Right cardiac atrium (tissue), 5 donors: ENCODE measurements at places on chromosomes 5 and 9. TPM values are rescaled to one million over a fixed set of nuclear protein-coding genes. Genes with fewer than 3 reads are reported as not detected.

Gene SPATA31D4
- total RNA-seq, result not detected

DNA sequence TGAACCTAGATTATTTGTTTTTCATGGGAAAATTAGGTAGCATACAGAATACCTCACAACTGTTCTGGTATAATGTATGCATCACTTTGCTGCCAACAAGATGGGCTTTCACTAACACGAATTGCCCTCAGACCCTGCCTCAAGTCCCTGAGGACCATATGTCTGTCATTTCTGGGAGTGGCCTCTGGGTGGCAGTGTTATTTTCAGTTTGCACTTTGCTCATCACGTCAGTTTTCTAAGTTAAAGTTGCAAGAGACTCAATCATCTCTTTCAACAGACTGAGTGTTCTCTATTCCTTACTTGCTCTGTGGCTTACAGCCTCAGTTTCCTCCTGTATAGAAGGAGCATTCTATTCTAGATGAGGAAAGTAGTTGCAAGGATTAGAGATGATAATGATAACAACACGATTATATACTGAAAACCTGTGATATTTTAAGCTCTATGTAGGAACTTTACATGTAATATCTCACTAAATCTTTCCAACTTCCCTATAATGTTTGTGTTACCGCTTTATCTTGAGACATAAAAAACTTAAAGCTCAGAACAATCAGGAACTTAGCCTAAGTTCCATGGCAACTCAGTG is 55.7 kb downstream of the TSSK1B start:
- DNase-seq, result peak; percentile 67

Gene SLC38A9
- total RNA-seq, result 7.9 TPM

DNA sequence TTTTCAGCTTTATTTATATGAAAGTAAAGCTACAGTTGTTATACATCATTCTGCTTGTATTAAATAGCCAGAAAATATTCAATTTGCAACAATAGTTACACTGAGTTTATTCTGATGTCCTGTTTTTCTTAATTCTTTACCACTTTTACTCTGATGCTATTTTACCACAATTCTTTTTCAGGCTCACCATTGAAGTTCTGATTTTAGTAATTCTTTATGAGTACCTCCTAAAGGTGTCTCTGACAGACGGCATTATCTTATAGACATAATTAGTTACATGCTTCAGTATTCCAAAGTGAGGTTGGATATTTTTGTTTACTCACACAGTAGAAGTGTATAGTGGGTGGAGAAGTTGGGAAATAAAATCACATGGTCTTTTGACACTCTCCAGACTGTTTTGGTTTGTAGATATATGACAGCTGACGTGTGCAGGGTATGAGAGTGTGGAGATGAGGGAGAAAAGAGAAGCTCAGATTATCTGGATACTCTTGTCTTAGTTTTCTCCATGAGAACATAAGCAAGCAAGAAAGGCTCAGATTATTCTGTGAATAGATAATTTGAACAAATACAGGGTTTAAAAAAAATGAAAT is 97.4 kb downstream of the FBXO4 start:
- DNase-seq, result no peak

DNA sequence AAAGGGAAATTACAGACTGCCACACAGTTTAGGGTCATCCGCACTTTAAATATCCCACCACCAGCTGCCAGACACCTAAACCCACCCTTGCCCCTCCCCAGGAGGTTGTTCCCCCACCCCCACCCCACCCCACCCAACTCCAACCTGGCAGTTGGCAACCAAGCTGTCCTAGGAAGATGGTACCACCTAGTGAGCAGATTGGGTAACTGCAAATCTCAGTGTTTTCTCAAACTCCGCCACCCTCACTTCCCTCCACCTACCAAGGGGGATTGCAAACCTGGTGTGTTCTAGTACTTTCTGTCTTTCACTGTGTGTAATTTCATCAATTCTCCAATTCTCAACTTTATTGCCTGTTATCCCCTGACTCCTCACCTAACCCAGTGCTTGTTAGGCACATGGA is 323.8 kb upstream of the IRX2 start:
- DNase-seq, result no peak

- DNase-seq, result peak; percentile 11
These were observed 72.5 kb upstream of the RXRA start for GRCh38 chr9:134253606-134254205.

GRCh38 chr5:112023766-112024165 is 266.8 kb upstream of the NREP start:
- DNase-seq, result no peak

GRCh38 chr9:33165263-33166151 is 1.6 kb downstream of the B4GALT1 start:
- no peak for DNase-seq

- DNase-seq, result no peak
These were observed 143.0 kb downstream of the ADAMTS6 start for GRCh38 chr5:65338606-65339151.

Gene ARID3C
- not detected for total RNA-seq

- DNase-seq, result no peak
These were observed 3.8 kb downstream of the SELENOP start for GRCh38 chr5:42807722-42808447.

Gene CENPH
- 4.0 TPM for total RNA-seq

GRCh38 chr5:93278896-93279295 is 302.1 kb downstream of the NR2F1-AS1 start:
- no peak for DNase-seq

Gene POLR3G
- total RNA-seq, result 0.96 TPM

Gene PAX5
- 0.03 TPM for total RNA-seq

- peak; percentile 94 for DNase-seq
These were observed at the start of gene FBXL7 for GRCh38 chr5:15499528-15500324. TSS of gene FBXL7 (plus strand) at chr5:15500180.

Gene PCDHB15
- total RNA-seq, result 6.2 TPM

GRCh38 chr9:134258332-134258731 is 67.9 kb upstream of the RXRA start:
- DNase-seq, result peak; percentile 57

DNA sequence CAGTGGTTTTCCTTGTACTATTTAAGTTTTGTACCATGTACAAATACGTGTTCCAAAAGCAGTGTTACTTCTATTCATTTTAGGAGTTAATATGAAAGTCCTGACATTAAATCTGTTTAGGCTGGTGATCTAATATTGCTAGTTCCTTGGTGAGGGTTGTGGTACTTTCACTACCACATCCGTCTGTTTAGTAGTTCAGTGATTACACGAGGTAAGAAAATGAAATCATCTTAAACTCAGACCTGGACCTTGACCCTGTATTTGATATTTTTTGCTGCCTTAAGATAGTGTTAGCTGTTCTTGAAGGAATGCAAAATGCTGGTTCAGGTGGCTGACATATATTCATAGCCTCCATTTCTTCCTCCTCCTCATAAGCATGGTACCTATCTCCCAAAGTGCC is 50.3 kb downstream of the MTAP start:
- DNase-seq, result no peak

DNA sequence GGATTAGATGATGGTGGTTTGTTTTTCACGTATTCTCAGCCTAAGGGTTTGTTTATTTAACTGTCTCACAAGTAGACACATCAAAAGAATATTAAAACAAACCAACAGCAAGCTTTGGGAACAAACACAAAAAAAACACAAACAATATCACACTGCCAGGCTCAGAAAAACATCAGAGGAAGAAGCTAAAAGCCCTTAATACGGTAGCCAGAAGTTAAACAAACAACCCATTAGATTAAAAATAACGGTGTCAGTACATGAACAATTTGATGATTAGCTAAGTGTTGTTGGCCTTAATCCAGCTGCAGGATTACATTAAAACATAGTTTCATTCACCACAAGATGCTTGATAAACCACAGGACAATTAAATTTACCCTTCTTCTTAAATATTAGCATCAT is 15.9 kb upstream of the DMRT2 start:
- no peak for DNase-seq

Gene ROR2
- 38.9 TPM for total RNA-seq

DNA sequence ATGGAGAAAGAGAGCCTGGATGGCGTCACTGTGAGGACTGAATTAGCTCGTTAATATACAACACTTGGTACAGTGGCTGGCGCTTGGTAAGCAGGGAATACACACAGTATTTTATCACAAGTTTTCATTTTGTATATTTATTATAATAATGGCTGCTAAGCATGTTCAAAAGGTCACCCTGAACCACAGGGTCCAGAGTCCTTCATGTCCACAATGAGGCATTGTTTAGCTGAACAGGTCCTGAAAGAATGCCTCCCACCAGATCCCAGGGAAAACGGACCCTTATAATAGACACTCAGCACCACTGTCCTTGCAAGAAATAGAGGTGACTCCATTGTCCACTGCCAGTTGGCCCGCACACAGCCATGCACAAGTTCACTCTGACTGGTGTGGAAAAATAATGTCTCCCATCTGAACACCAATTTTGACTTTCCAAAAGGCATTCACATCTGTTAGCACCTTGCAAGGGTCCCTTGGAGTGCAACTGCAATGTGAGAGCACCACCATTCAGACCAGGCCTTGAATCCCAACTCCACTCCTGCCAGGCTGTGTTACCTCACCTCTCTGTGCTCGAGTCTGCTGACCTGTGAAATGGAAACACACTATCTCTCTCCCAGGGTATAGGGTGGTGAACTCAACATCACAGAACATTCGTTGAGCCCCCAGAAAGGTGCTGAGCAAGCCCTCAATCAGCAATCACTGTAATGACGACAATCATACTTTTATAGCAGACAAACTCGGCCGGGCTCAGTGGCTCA is 3.9 kb downstream of the VDAC1 start:
- DNase-seq, result no peak

- DNase-seq, result no peak
These were observed 1026.1 kb upstream of the DMAC1 start for GRCh38 chr9:8825585-8826147.

Gene FBP1
- total RNA-seq, result 2.4 TPM

DNA sequence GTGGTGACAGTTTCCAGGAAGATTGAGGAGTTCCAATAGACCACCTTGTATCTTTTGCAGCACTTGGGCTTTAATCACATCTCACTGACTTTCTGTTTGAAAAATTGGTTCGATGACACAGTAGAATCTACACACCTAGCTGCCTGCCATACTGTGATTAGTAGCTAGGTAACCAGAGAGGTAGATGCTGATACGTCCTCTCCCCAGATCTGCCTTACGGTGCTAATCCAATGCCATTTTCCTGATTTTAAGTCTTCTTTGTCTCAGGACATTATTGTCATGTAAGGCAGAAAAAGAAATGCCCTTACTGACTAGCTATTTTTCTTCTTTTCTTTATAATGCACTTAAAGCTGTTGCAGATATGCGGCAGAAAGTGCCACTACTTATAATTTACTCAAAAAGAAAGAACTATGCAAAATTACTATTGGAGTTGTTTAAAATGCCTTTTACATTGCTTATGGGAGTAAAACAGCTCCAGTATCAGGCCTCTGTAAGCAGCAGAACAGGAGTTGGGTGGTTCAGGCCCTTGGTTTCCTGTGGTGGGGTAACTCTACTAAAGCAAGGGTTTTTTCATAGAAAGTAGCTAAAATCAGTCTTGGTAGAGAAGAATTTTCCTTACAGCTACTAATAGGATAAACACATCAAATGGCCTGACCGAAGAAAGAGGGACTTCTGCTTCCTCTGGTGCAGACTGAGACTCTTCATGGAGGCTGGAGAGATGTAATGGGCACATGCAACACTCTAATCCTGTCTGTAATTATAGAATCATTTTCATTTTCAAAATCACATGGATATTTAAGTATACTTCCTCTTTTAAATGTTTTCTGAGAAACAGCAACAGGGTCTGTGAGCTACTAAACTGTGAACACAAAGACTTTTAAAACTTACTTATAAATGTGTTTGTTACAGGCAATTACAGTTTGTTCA is 177.2 kb downstream of the MAPKAP1 start:
- DNase-seq, result no peak

- DNase-seq, result no peak
These were observed 290.2 kb upstream of the MAP3K1 start for GRCh38 chr5:56525113-56525512.

Gene C5orf46
- 2.3 TPM for total RNA-seq

DNA sequence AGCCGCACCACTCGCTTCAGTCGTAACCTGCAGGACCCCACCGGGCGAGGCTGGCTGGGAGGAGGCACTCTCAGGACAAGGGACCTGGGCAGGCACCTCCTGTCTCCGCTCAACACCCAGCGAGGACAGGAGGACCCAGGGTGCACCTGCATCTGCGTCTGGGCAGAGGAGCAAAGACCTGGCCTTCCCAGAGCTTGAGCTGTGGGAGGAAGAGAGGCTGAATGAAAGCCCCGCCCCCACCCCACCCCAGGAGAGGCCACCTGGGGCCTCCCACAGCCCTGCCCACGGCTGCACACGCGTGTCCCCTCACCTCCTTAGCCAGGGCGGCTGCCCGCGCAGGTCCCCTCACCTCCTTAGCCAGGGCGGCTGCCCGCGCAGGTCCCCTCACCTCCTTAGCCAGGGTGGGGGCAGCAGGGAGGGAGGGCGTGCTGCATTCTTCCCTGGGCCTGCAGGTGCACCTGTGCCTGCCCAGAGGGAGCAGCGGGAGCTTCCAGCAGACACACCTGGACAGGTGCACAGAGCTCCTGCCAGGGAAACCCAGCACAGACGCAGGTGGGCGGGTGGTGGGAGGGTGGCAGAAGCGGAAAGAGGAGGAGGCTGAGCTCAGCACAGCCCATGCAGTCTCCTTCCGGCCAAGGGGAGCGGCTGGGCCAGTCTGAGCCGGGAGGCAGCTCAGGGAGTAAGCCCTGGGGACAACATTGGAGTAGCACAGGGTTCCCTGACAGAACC is 18.5 kb upstream of the SLC12A7 start:
- DNase-seq, result no peak

- DNase-seq, result no peak
These were observed 249.0 kb downstream of the ARHGAP26 start for GRCh38 chr5:143019157-143019556.

GRCh38 chr5:94024620-94025019 is 283.2 kb upstream of the POU5F2 start:
- DNase-seq, result no peak

DNA sequence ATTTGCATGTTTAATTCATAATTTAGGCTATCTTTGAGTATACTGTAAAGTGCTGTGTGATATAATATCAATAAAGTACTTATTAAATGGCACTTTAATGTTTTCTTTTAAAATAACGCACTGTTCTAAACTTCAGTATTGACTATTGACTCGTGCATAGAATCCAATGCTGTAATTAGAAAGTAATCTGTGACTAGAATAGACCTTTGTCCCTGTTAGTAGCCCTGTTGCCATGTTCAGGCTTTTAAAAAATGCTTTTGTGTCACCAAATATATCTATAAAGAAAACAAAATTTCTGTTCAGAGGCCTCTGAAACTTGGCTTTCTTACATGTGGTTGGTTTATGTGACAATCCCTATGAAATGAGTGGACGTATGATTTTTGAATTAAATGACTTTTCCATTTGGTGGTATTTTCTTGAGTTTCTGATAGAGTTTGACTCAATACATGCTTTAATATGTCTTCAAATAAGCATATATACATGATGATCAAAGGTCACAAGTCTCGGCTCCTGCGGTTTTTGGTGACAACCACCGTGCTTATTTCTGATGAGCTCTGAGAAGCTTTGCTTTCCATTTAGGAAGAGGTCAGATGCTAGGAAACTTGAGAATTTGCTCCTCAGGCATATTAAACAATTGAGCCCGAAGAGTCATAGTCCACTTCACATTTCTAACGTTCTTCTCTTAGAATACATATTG is 174.7 kb downstream of the NR3C1 start:
- no peak for DNase-seq
